Fibroblast of skin of scalp (primary cell): ENCODE measurements at places on chromosomes 1 and 21.

- DNase-seq, result peak; percentile 89
Observed at GRCh38 chr1:78277253-78277652, 213.5 kb upstream of the PTGFR start.

- DNase-seq, result no peak
Observed at GRCh38 chr1:36612121-36612520, 129.4 kb upstream of the CSF3R start.

DNA sequence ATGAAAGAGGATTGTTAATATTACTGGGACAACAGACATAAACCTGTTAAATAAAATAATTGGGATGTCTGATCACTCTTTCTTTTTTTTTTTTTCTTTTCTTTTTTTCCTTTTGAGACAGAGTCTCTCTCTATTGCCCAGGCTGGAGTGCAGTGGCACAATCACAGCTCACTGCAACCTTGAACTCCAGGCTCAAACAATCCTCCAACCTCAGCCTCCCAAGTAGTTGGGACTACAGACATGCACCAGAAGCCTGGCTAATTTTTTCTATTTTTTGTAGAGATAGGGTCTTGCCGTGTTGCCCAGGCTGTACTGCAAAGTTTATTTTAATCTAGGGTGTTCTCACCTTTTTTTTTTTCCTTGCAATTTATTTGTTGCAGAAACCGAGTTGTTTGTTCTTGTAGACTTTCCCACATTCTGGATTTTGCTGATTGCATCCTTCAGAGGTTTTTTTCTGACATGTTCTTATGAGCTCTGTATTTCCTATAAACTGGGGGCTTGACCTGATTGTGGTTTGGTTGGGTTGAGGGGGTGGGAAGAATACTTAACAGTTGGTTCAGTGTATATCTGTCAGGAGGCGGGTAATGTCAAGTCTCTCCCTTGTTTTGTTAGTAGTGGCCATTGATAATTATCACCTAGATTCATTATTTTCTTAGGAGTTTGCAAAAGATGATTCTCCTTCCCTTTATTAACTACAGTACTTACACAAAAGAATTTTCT is 125.2 kb downstream of the MAST2 start:
- no peak for DNase-seq

DNA sequence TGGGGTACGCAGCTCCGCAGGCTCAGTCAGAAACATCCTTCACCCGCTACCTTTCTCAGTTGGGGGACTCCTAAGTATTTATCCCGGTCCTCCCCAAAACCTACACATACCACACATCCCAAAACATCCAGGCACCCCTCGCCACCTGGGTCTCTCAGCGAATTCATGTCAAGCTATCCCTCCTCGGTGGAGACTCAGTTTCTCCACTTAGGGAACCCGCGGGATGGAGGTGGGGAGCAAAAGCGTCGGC is 1.3 kb upstream of the ZBTB7B start:
- no peak for DNase-seq

- peak; percentile 7 for DNase-seq
Observed at GRCh38 chr1:46030876-46031660, 101.4 kb downstream of the PIK3R3 start.

- no peak for DNase-seq
Observed at GRCh38 chr1:210288116-210288515, 40.6 kb upstream of the HHAT start.

GRCh38 chr1:165697491-165697880 is 876 bp downstream of the ALDH9A1 start:
- peak; percentile 1 for DNase-seq

DNA sequence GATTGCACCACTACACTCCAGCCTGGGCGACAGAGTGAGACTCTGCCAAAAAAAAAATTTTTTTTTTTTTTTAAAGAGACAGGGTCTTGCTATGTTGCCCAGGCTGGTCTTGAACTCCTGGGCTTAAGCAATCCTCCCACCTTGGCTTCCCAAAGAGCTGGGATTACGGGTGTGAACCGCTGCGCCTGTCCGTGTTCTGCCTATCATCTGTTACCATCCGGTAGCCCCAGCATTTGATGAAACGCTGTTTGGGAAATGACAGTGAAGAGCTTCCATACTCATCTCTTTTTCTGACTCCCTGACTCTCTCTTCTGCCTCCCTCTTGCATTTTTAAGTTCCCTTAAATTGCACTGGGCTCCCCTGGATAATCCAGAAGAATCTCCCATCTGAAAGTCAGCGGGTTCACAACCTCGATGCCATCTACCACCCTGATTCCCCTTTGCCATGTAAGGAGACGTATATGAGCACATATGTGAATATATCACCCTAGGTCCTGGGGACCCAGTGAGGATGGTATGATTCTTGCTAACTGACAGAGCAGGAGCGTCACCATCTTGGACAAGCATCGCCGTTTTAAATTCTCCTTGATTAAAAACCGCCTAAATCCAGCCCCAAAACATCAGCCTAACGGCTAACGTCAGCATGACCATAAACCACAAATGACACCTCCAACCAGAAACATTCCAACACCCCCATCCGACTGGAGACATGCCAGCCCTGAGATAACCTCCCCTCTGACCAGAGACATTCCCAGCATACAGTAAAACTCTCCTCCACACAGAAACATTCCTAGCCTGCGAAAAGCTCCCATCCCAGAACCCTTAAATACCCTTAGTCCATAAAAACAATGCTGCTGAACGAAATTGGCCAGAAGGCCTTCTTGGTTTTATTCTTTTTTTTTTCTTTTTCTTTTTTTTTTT is 12.4 kb downstream of the TNFRSF8 start:
- DNase-seq, result peak; percentile 84
